ENCODE measurements at places on chromosomes 3 and 15.
A peak's percentile ranks its signal among the peaks of the same experiment; 100 is the strongest.

DNA sequence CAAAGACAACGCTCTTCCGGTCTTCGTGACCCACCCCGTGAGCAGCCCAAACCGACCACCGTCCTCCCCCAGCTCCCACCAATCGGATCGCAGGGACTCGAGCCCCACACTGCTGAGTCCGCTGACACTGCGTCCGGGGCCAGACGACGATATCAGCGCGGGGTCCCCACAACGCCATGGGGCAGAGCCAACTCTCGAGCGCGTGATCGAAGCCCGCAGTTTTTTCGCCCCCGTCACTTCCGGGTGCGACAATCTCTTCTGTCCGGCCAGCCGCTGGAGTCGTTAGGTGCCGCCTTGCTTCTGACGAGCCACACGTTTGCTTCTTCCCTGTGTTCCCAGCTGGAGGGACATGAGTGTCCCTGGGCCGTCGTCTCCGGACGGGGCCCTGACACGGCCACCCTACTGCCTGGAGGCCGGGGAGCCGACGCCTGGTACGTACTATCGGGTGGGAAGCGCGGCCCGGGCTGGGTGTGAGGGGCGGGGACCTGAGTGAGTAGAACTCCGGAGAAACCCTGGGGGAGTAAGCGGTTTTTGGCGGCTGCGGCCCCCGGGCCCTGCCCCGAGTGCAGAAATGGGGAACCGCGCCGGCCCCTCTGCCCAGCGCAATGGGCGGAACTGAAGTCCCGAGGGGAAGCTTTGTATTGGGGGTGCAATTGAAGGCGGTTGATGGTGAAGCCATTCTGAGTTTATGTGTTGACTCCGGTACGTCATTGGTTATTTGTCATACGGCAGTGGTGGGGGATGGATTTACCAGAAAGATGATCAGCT lies at the start of gene BLOC1S6:
Gene BLOC1S6, plus strand, starts transcription at position 285 of the 768 bp plus-strand sequence. Its CDS starts 65 bp downstream, at position 350.
- DNase-seq, result peak; percentile 90

DNA sequence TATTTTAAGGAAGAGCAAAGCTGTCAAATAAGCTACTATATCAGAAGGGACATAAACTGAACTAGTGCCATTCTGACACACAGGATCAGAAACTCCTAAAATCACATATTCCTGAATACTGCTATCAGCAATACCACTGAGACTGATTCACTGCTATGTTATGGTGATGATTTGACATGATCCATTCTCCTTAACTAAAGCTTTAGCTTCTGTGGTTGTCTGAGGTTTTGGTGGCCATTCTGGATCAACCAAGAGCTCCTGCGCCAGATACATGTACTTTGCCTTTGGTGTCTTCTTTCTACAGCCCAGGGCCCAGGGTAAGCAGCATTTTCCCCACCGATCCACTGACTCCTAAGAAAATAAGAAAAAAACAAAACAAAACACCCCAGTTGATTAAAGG lies 6.7 kb upstream of the GP5 start:
- peak; percentile 31 for DNase-seq

DNA sequence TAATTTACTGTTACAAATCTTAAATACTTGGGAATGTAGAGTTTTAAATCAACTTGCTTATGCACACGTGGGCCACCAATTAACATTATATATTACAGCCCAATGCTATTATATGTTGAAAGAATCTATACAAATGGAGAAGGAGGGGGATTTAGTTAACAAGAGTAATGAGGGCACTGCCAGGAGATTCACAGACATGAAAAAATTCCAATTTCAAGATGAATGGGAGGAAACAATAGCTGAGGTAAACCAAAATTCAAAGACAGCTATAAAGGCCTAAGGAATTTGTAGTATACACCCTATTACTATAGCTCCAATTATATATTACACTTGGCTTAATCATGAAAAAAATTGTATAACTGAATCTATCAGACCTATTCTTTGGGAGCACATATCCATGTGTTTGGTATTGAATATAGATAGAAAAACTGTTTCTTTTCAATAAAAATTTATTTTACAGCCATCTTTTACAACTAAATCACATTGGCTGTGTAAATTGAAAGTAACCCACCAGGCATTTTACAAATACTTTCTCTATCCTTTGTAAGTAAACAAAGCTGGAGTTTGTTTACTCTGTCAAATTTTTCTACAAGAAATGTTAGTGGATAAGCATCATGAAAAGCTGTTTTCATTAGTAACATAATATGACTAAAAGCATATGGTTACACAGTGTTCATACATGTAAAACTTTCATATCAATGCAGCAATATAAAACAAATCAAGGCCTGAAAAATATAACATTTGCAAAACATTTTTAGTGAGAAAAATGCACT lies 1045.8 kb downstream of the ROBO1 start:
- no peak for DNase-seq

DNA sequence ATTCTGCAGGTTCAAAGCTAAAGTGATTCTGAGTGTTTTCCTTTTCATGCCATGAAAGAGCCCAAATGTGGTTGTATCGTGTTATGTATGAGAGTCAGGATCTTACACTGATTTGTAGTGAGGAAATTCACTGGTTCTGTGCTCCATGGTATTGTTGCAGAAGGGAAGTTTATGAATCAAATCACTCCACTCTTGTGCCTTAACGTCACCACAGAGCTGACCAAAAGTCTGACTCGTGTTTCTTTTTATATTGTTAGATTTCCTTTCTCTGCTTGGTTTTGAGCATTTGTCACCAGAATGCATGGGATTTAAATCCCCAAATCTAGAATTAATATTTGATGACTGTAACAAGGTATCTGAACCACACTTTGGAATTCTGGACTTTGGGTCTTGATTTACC lies 29.1 kb upstream of the SLC30A4 start:
- no peak for DNase-seq

GRCh38 chr3:59783468-59783988 lies 733.7 kb upstream of the CFAP20DC start:
- no peak for DNase-seq

GRCh38 chr3:88528494-88528893 lies 378.7 kb downstream of the C3orf38 start:
- no peak for DNase-seq

GRCh38 chr3:161422171-161422700 lies 50.9 kb upstream of the SPTSSB start:
- DNase-seq, result no peak
